ENCODE measurements at places on chromosomes 3 and 15.

DNA sequence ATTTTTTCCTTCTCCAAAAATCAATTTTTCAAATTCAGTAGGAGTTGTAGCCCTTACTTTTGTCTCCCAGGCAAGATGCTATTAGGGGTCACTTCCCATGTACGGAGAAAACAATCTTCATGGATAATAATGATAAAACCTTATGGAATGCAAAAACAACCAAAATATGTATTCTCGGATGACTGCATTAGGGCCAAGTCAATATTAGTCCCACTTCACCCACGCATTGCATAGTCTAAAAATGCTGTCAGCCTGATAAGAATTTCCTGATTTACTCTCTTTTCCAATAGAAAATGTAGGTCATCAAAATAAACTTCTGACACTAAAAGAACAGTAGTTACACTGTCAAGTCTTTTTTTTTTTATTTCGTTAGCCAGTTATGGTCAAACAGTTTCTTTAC, 2.7 kb downstream of the VGLL3 start:
- DNase-seq, result no peak

DNA sequence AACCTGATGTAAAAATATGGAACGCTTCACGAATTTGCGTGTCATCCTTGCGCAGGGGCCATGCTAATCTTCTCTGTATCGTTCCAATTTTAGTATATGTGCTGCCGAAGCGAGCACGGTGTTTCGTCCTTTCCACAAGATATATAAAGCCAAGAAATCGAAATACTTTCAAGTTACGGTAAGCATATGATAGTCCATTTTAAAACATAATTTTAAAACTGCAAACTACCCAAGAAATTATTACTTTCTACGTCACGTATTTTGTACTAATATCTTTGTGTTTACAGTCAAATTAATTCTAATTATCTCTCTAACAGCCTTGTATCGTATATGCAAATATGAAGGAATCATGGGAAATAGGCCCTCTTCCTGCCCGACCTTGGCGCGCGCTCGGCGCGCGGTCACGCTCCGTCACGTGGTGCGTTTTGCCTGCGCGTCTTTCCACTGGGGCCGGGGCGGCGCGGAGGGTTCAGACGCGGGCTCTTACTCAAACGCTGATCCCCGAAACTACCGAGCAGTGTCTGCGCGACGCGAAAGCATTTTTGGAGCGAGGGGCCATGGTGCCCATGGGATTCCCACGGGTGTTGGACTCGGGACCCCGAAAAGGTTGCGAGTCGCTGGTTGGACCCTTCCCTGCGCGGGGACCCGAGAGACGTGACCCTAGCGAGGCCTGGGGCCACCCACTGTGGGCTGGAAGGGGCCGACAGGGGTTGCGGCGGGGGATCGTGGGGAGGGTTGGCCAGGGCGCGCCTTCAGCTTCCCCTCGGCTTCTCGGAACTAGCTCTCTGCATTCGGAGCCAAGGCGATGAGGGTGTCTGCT, at the start of gene RNU6-1:
RNU6-1 (minus strand) TSS at position 117 of the 820 bp plus-strand sequence.
- peak; percentile 96 for DNase-seq

GRCh38 chr3:28903171-28903601, 377.7 kb upstream of the RBMS3 start:
- DNase-seq, result no peak

- DNase-seq, result no peak
Measured at GRCh38 chr3:171101982-171102641, 75.6 kb upstream of the SLC2A2 start.

GRCh38 chr3:69087030-69087791, 2.5 kb downstream of the ARL6IP5 start:
- DNase-seq, result no peak

- no peak for DNase-seq
Measured at GRCh38 chr3:42730706-42731420, 28.3 kb upstream of the HHATL start.

- DNase-seq, result no peak
Measured at GRCh38 chr3:171896316-171896715, 53.2 kb downstream of the TMEM212 start.

- DNase-seq, result no peak
Measured at GRCh38 chr3:181752202-181752671, 40.5 kb downstream of the SOX2 start.

GRCh38 chr15:89143503-89144162, 55.4 kb downstream of the ABHD2 start:
- no peak for DNase-seq

DNA sequence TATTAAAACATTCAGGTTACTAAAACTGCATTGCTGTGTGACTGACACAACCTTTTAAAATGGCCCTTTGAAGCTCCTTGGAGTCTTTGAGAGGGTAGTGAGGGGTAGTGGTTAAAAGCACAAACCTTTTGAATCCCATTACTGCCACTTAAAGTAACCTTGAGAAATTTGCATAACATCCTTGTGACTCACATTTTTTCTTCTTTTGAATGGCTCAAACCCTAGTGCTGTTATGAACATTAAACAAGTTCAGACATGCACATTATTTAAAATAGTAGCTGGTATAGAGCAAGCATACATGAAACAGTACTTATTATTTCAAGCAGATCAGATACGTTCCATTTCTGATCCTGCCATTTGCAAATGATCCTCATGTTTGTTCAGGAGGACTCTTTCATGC, 3.7 kb upstream of the CLDN1 start:
- no peak for DNase-seq

DNA sequence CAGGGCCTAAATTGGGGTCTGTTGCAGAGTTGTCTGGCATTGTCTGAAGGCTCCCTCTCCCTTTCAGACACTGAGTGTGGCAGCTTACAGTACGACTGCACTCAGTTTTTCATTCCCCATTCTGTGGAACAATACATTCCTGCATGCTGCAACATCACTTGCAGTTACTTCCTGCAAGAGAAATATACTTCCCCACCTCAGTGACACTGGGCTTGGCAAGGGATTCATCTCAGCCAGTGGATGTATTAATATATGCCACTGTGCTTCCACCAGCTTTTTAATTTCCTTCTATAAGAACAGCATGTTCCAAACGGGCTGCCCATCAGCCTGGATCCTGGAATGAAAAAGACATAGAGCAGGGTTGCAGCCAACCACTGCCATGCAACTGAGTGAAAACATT, 23.1 kb downstream of the B3GALNT1 start:
- DNase-seq, result no peak

DNA sequence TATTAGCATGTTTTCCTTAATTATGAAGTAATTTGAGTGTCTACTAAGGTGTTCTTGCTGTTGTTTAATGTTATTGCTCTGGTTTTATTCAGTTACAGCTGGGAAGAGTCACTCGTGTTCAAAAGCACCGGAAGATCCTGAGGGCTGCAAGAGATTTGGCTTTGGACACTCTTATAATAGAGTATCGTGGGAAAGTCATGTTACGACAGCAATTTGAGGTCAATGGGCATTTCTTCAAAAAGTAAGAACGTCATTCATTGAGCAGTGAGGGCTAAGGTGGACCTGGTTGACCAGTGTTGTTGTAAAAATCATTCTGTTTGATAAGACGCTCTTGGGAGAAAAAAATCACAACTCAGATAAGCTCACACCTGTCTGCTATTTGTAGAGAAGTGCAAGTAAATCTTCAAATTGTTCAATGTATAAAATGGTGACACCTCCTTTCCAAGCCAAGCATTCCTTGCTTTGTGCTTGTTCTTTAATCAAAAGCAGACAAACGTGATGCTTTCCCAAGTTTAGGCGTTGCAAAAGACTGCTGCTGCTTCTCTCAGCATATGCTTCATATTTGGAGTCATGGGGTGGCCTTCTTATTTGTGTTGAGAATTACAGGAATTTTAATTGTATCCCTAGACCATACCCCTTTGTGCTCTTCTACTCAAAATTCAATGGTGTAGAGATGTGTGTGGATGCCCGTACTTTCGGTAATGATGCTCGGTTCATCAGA, 44.2 kb downstream of the SETD5 start:
- no peak for DNase-seq

DNA sequence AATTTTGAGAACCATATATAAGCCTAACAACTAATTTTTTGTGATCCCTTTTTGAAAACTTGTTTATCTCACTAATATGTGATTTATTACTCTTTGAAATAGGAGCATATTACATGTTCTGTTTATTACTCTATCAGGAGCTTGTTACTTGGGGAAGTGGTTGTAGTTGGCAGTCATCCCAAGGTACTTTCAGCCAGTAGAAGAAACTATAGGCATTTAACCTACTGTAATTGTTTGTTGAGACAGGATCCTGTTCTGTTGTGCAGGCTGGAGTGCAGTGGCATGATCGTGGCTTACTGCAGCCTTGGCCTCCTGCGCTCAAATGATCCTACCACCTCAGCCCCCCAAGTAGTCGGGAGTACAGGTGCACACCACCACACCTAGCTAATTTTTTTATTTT, 195.6 kb downstream of the TCF12 start:
- no peak for DNase-seq

GRCh38 chr15:70265466-70265978, 167.8 kb upstream of the TLE3 start:
- DNase-seq, result no peak

GRCh38 chr3:17158941-17159682, 274.4 kb downstream of the PLCL2 start:
- no peak for DNase-seq

- DNase-seq, result no peak
Measured at GRCh38 chr15:58432401-58432800, 610 bp downstream of the LIPC start.

GRCh38 chr15:70146162-70146561, 48.4 kb upstream of the TLE3 start:
- no peak for DNase-seq

DNA sequence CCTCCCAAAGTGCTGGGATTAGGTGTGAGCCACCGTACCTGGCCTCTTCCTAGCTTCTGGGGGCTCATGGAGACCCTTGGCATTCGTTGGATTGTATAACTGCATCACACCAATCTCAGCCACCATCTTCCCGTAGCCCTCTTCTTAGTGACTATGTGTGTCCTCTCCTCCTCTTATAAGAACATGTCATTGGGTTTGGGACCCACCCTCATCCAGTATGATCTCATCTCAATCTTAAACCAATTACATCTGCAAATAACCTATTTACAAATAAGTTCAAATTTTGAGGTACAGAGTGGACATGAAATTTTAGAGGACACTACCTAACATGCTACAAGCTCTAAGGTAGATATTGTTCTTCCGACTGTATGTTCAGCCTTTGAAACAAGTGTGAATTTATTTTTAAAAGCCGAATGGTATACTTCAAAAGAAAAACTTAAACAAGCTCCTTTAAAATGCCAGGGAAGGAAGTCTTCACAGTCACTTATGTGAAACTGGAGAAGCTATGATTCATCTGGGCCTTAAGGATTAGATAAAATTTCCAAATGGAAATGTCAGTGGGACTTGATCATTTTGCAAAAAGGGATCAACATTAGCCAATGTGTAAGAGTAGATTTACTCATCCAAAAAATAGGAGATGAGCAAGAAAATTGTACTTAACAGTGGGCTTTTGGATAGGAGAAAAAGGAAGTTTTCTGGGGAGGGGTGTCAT, 225.7 kb downstream of the MEX3B start:
- no peak for DNase-seq
